MCF 10A (cell line): ENCODE measurements at places on chromosomes 3 and 15. TPM values are rescaled to one million over a fixed set of nuclear protein-coding genes. Genes with fewer than 3 reads are reported as not detected.

The MKRN3 gene
- not detected in 2 replicates for total RNA-seq

GRCh38 chr3:132189601-132190000 lies 127.6 kb upstream of the ACP3 start:
- H3K27me3 ChIP-seq, result peaks cover 14% of the 10 kb centered on the region
- H3K36me3 ChIP-seq, result no peaks in the 10 kb centered on the region
- no peak overlapping the region for H3K4me3 ChIP-seq
- no peak overlapping the region for H3K27ac ChIP-seq

The LACTB gene
- total RNA-seq, result 9.9 and 16.3 TPM in 2 replicates

The IL5RA gene
- not detected in 2 replicates for total RNA-seq

DNA sequence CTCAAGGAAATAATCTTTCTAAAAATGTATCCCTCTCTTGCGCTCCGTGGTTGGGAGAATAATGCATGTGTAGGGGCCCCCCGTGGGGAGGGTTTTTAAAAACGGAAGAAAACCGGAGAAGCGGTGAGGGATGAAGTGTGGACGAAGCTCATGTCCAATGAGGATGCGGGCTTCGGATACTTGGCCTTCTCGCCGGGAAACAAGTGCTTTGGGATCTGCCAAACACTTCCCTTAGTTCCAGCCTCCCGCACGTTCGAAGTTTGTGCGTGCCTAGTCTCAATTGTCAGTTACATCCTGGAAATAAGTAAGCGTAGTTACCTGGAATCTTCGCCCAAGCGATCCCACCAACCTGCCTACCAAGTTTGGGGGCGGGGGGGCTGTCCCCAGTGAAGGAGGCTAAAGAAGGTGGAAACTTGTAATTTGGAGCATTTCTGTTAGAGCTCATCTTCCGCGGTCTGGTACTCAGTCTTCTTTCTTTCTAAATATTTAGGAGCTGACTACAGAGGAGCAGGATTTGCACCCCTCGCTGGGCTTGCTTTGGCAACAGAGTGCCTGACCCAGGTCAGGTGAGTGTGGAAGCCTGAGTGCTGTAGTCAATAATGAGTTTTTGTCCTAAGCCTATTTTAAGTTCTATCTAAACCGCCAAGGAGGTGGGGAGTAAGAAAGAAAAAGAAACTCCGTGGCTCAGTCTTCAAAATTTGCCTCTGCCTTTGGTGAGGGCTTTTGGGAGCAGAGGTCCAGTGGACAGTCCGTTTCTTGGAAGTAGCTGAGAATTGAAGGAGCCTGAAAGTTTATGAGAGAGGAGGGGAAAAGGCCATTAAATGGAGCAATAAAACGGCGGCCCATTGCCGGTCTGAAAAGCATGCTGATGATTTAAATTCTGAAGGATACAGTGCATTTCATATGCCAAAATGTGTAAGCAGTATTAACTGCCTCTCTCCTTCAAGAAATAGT lies 1.1 kb downstream of the ITPR1 start:
- no peaks in the 10 kb centered on the region for H3K27me3 ChIP-seq
- H3K36me3 ChIP-seq, result peaks cover 6% of the 10 kb centered on the region
- no peak overlapping the region for H3K27ac ChIP-seq
- DNase-seq, result peak; percentile 8

- no peaks in the 10 kb centered on the region for H3K27me3 ChIP-seq
- no peak overlapping the region for H3K27ac ChIP-seq
- no peaks in the 10 kb centered on the region for H3K36me3 ChIP-seq
- H3K4me1 ChIP-seq, result no peaks in the 10 kb centered on the region
Measured at GRCh38 chr3:158737976-158738615, 5.8 kb upstream of the RARRES1 start.

DNA sequence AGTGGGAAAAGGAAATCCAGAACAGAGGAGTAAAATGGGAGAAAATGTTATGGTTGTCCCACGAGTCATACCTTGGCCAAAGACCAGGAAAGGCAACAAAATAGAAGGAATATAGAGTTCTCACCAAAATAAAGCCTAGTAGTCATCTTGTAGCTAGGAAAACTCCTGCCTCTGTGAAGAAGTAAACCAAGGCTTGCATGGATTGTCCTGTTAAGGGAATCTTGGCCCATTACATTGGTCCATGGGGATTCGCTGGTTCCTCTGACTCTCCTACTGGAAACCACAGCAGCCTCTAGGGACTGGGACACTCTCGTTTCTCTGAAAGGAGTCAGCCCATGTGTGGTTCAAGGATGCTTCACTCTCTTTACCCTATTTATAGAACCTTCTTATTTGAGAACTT lies 62.9 kb upstream of the FNDC3B start:
- H3K27me3 ChIP-seq, result no peaks in the 10 kb centered on the region
- no peak overlapping the region for H3K27ac ChIP-seq
- peak; percentile 33 for DNase-seq
- H3K4me1 ChIP-seq, result no peaks in the 10 kb centered on the region

The NEO1 gene
- total RNA-seq, result 13.2 and 15.1 TPM in 2 replicates

DNA sequence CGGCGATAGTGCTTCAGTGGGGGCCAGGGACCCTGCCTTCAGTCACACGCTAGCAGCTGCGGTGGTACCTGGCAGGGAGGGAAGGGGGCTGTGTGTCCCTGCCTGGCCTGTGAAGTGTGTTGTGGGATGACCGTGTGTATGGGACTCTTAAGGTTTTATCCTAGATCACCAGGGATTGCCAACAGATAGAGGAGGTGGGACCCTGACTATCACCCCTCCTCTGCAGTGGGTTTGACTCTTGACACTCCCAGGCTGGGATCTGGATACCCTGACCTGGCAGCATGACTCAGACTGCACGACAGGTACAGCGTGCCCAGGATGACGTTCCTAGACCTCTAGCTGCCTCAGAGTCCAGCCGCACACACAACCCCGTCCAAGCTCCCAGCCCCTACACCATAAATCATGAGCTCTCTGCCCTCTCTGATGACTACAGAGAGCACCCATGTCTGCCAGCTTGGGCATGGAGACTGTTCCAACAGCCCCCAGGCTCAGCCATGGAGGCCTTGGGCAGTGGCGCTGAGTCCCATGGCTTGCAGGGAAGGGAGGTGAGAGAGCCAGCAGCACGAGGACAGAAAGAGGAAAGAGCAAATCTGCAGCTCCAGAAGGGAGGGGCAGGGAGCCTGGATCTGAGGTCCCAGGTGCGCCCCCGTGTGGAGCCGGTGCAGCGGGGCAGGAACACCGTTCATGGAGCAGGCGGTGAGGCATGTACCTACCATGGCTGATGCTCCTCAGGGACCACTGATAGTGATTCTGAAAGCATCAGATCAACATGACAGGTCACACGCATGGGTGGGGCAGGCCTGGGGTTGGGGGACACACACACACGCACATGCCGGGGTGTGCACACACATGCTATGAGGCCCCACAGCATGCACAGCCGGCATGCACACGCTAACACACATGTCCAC lies 71.0 kb downstream of the ADAMTS7 start:
- DNase-seq, result peak; percentile 67
- no peak overlapping the region for H3K4me3 ChIP-seq
- no peaks in the 10 kb centered on the region for H3K4me1 ChIP-seq
- H3K36me3 ChIP-seq, result no peaks in the 10 kb centered on the region
